Transverse colon (tissue), 4 donors: ENCODE measurements at places on chromosomes 13 and 19. TPM values are rescaled to one million over a fixed set of nuclear protein-coding genes. Genes with fewer than 3 reads are reported as not detected.

GRCh38 chr13:20073775-20074174 lies 87.1 kb downstream of the GJA3 start:
- H3K27me3 ChIP-seq, result no peaks in the 10 kb centered on the region
- no peaks in the 10 kb centered on the region for H3K4me1 ChIP-seq
- DNase-seq, result no peak
- H3K27ac ChIP-seq, result no peak overlapping the region
- no peak overlapping the region for H3K4me3 ChIP-seq

GRCh38 chr19:34408411-34408810 lies 4.2 kb downstream of the PDCD2L start:
- no peak overlapping the region for H3K27ac ChIP-seq
- H3K4me3 ChIP-seq, result no peak overlapping the region
- no peaks in the 10 kb centered on the region for H3K36me3 ChIP-seq

DNA sequence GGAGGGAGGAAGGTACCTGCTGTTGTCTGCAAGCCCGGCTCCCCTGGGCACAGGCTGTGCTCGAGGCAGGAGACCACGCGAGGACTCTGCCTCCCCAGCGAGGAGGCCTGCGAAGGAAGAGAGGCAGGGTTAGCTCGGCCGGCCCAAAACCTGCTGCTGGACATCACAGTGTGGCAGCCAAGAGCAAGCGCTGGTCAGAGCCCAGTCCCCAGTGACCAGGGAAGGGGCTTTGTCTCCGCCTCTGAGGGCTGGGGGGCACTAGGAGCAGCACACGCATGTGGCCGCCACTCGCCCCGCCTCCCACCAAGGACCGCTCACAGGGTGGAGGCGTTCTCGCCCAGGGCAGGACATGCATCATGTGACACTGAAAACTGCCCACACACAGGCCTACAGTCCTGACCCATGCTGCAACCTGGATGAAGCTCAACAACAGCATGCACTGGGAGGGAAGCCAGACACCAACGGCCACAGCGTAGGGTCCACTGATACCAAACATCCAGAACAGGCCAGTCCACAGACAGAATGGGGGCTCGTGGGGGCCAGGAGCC lies 8.5 kb downstream of the MIER2 start:
- DNase-seq, result no peak
- H3K27ac ChIP-seq, result no peak overlapping the region
- H3K4me1 ChIP-seq, result no peaks in the 10 kb centered on the region
- no peaks in the 10 kb centered on the region for H3K27me3 ChIP-seq
- H3K4me3 ChIP-seq, result no peak overlapping the region
- H3K36me3 ChIP-seq, result peaks cover 8% of the 10 kb centered on the region

DNA sequence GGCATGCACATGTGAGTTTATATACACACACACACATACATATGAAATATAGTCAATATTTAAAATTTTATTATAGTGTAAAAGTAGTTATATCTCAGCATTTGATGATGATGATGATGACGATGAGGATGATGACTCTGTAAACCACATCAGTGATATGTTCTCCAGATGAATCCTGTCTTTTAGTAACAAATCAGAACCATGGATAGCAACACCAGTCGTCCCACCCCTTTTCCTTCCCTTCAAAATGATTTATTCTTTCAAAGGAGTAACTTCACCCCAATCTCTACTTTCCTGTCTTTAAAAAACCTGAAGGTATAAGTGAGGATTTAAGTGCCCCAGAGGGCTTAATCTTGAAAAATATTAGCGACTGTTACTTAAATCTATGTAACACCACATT lies 74.1 kb downstream of the DCLK1 start:
- no peaks in the 10 kb centered on the region for H3K36me3 ChIP-seq
- no peak for DNase-seq
- H3K27me3 ChIP-seq, result no peaks in the 10 kb centered on the region
- no peak overlapping the region for H3K4me3 ChIP-seq

DNA sequence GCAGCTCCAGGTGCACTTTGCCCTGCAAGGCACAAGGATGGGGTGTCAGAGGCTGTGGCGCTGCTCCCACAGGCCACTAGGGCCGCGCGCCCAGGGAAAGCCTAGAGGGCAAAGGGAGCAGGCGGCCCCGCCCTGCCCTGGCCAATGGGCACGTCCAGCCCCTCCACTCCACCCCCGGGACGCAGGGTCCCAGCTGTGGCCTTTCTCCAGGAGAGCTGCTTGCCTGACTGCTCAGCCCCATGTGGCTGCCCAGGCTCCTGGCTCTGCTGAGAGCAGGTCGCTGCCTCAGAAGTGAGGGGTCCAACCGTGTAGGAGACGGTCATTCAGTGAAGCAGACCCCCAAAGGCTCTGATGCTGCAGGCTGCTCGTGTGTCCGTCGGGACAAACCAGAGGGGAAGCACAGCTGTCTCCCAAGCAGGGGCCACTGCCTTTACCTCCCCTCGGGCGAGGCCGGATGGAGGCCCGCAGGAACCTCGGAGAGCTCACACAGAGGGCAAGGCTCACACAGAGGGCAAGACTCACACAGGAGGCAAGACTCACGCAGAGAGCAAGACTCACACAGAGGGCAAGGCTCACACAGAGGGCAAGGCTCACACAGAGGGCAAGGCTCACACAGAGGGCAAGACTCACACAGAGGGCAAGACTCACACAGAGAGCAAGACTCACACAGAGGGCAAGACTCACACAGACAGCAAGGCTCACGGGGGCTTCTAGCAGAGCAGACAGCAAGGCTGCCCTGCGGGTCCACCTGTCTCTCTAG lies 56.2 kb upstream of the C13orf46 start:
- peaks cover 19% of the 10 kb centered on the region for H3K4me1 ChIP-seq
- H3K27me3 ChIP-seq, result no peaks in the 10 kb centered on the region
- no peak overlapping the region for H3K27ac ChIP-seq
- H3K36me3 ChIP-seq, result no peaks in the 10 kb centered on the region

Gene DAPK3
- total RNA-seq, result 54.6 TPM

DNA sequence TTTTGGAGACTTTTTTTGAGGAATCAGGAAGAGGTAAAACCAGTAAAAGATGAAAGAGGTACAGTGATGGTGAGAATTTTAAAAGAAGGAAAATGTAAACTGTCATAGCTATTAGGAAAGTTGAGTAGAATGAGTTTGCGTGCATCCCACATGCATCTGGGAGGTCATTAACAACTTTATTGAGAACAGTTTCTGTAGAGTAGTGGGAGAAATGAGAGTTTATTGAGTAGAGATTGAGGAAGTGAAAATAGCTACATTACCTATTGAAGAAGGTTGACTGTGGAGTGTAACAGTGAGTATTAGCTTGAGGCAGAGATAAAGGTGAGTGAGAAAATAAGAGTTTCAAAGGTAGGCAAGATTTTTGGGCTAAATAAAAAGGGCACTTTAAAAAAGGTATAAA lies 38.7 kb downstream of the BRCA2 start:
- no peaks in the 10 kb centered on the region for H3K36me3 ChIP-seq
- no peak overlapping the region for H3K4me3 ChIP-seq
- no peak overlapping the region for H3K27ac ChIP-seq
- H3K4me1 ChIP-seq, result no peaks in the 10 kb centered on the region
- DNase-seq, result no peak
- H3K27me3 ChIP-seq, result no peaks in the 10 kb centered on the region
